Stimulated activated CD4-positive, alpha-beta T cell treated with anti-CD3 and anti-CD28 coated beads, Interleukin-4, amount 100 ng/mL, for 48 hours (primary cell): ENCODE measurements at places on chromosomes 1 and 21.
A peak's percentile ranks its signal among the peaks of the same experiment; 100 is the strongest.

DNA sequence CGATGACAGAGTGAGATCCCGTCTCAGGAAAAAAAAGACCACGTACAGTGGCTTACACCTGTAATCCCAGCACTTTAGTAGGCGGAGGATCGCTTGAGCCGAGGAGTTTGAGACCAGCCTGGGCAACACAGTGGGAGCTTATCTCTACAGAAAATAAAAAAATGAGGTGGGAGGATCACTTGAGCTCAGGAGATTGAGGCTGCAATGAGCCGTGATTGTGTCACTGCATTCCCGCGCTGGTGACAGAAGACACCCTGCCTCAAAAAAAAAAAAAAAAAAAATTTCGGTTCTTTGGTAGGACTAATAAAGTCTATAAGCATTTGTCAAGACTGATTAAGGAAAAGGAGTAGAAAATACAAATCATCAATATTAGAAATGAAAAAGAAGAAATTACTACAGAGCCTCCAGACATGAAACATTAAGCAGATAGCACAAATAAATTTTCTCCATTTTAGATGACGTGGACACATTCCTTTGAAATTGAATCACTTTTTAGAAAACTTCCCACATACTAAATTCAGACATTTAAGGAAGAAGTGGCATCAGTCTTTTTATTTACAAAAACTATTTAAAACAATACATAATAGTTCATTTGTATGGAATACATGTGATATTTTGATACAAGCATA is 30.4 kb downstream of the MORC3 start:
- DNase-seq, result no peak

GRCh38 chr1:154714052-154714623 is 106.2 kb upstream of the ADAR start:
- DNase-seq, result no peak

DNA sequence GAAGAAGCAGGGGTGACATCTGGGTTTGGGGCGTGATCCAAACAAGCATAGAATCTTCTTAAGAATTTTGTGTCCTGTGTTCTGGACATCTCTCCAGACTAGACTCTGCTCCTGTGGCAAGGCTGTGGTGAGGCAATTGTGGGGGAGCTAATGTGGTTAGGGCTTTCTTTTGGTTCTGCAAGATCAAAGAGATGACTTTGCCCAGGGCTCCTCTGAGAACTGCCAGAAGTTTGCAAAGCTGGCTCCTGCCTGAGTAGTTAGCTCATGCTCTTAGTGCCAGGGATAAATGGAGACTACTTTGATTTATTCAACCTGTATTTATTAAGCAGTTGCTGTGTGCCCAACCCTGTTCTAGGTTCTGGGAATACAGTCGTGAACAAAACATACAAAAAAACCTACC is 34.0 kb upstream of the CRNN start:
- DNase-seq, result no peak

GRCh38 chr1:147167365-147167764 is 4.9 kb downstream of the PRKAB2 start:
- DNase-seq, result no peak

GRCh38 chr1:30290581-30290980 is 432.8 kb downstream of the MATN1 start:
- no peak for DNase-seq

- DNase-seq, result peak; percentile 28
These were observed 61.4 kb downstream of the OLFML2B start for GRCh38 chr1:161962091-161962887.

DNA sequence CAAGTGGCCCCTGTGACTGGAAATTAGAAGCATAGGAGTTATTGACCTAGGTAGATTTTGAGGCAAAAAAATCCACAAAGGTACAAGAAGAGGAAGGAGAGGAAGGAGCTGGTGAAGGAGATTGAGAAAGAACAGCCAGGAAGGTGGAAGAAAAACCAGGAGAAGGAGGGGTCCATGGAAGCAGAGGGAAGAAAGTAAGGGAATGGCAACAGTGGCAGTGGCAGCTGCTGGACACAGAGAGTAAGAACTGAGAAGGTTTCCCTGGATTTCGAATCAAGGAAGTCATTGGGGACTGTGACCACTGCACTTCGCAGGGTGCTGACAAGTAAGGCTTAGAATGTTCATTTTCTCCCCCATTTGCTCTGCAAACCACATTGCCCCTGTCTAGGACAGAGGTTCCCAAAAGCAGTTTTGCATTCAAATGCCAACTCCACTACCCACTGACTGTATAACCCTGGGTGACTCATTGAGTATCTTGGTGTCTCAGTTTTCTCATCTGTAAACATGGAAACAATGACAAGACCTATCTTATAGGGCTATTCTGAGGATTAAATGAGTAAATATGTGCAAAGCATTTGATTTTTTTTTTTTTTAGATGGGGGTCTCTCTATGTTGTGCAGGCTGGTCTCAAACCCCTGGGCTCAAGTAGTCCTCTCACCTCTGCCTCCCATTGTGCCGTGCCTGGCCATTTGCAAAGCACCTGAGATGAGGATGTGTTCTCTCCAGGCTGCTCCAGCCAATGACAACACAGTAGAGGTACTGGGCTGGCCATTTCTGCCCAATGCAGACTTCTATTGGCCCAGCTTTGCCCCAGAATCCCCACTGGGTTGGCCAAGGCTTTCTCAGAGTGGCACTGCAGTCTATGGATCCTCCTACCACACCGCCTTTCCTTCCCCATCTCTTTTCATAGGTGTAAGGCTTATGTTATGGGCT is 9.3 kb upstream of the CAPN2 start:
- no peak for DNase-seq

DNA sequence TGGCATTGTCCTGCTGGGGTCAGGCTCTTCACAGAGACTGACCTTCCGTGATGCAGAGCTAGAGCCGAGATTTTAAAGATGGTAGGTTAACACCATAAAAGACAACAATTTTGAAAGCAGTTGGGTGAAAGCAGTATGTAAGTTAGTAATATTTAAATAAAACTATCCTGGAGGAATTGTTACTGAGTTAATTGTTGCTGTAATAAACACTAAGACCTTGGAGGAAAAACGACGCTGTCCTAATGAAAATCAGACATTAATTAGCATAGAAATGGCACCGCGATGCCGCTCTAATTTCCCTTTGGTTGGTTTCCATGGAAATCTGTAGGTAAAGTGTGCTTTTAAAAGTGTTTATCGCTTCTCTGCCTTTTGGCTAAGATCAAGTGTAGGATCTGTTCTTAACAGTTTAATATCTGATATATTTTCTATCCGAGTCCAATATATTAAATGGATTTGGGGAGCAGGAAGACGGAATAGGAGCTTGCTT is 745 bp upstream of the ANP32E start:
- DNase-seq, result no peak

GRCh38 chr1:181714428-181714827 is 231.1 kb downstream of the CACNA1E start:
- DNase-seq, result no peak

GRCh38 chr1:109444346-109444745 is 18.1 kb upstream of the PSMA5 start:
- DNase-seq, result no peak
